Stimulated activated CD4-positive, alpha-beta T cell treated with anti-CD3 and anti-CD28 coated beads, Interleukin-1b, Interleukin-23, amount 100 ng/mL, for 48 hours (primary cell): ENCODE measurements at places on chromosomes 11 and 22.

GRCh38 chr11:115674176-115674936 is 170.1 kb upstream of the CADM1 start:
- no peak for DNase-seq

GRCh38 chr11:57323855-57324153 is 948 bp downstream of the TNKS1BP1 start:
- DNase-seq: no peak

- DNase-seq: no peak
These were observed 563 bp upstream of the ENDOD1 start for GRCh38 chr11:95088946-95089619.

GRCh38 chr11:86918973-86919372 is 36.2 kb downstream of the FZD4 start:
- DNase-seq: no peak

DNA sequence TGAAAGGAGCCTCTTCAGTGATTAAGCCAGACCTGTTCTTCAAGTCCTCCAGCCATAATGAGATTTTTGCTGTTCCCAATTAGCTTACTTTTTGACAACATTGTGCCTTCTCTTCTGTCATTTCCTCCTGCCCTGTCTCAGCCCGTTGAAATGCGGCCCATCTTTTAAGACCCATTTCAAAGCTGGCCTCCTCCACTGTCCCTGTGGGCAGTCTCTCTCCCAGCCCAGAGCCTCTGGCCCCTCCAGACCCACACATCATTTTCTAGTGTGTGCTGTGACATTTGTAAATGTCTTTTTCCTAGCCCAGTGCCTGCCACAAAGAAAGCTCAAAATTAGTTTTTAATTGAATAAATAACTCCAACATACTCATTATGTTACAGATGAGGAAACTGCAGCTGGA is 70.9 kb downstream of the BUD13 start:
- no peak for DNase-seq

DNA sequence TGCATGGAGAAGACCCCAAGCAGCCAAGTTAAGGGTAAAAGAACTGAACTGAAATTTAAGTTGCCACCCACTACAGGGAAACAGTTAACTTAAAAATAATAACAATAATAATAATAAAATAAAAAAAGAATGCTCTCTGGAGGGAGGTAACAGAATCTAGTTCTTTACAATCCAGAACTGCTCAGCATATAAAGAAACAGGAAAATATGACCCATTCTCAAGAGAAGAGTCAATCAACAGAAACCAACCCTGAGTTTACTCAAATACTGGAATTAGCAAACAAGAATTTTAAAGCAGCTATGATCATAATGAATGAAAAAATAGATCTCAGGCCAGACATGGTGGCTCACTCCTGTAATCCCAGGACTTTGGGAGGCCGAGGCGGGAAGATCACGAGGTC is 53.8 kb downstream of the DENND5A start:
- DNase-seq: no peak

DNA sequence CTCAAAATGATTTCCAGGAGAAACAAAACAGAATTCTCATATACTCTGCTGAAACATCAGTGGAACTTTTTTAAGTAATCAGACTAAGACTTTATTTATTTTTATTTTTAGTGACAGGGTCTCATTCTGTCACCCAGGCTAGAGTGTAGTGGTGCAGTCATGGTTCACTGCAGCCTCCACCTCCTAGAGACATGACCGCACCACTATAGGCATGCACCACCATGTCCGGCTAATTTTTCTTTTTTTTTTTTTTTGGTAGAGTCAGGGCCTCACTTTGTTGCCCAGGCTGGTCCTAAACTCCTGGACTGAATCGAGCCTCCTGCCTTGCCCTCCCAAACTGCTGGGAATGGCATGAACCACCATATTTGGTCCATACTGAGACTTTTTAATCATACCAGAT is 42.9 kb downstream of the PRDM10 start:
- no peak for DNase-seq

- DNase-seq: peak; percentile 88
These were observed at the start of gene SNX19 for GRCh38 chr11:130916238-130916855. Gene SNX19, minus strand, starts transcription at chr11:130916479. Its CDS starts 540 bp downstream, at chr11:130915939.

DNA sequence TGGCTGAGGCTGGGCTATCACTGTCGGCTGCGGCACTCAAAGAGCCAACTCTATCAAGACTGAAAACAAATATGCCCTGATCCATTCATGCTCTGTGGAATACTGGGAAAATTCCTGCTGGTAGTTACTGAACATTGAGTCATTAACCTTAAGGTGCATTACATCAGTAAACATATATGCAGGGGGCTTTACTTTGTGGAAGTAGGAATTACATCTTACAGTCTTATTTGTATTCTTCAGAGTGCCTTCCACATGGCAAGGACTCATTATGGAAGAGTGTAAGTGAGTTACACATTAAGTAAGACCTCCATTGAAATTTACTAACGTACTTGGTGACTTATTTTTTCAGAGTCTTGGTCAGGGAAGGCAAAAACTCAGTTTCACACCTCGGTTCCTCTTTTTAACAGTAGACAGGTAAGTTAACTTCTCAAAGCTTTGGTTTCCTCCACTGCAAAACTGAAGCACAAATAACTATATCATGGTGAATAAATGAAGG is 4.5 kb downstream of the OR5B21 start:
- DNase-seq: no peak

DNA sequence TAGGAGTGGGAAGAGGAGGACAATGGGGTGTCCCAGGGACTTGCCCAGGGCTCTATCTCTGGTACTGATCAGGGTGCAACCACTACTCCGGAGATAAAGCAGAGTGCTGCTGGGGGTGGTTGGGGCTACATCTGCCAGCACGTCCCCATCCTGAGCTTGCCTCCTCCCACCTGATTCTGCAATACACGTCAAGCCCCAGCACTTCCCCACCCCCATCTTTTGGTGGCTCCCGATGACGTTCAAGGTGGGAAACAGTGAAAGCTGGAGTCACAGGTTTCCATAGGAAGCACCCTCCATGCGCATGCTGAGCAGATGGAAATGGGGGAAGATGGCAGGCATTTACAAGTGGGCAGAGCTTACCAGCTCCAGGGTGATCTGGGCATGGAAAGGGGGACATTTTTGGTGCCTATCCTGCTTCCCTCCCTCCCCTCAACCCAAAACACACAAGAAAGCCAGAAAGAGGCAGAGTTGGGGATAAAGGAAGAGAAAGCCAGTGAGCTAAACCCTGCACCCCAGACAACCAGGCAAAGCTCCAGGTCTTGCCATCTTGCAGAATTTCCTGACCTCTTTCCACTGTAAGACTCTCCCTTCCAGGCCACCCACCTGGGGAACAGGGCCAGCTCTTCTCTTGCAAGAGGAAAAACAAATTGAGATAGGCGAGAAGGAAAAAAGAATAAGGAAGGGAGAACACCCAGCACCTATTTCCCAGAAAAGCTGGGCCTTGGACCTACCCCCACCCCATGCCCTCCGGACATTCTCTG is 15.8 kb downstream of the SYT7 start:
- DNase-seq: no peak

DNA sequence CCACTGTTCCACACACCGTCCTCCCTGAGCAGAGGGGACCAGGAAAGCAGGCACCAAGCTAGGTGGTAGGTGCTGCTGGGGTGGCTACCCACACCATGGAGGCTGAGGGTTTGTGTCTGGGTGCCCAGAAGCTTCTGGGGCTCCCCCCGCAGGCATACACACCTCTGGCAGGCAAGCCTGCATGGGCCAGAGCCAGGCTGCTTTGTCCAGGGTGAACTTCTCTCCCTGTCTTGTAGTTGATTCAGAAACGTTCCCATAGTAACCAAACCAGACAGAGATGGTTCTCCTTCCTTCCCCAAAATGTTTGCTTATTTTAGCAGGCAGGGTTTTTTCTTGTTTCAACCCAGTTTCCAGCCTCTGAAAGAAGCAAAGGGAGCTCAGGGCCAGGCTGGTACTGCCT is 40.9 kb upstream of the SUSD2 start:
- no peak for DNase-seq

GRCh38 chr11:124760205-124760652 is 1.9 kb downstream of the ESAM start:
- DNase-seq: no peak

DNA sequence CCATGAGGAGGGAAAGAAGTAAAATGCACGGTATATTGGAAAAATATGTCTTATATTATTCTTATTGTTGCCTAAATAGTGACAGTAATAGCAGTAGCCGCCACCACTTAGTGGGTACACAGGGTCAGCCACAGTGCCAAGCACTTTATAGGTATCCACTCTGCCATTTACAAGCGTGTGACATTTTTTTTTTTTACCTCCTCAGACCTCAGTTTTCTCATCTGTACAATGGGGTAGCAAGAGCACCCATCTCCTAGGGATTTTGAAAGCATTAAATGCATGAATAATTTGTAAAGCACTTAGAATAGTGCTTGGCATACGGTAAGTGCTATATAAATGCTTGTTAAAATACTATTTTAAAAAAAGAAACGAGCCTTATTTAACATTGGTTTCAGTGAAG is 8.9 kb downstream of the RTN4RL2 start:
- DNase-seq: no peak

- DNase-seq: peak; percentile 40
These were observed 511 bp upstream of the CLCF1 start for GRCh38 chr11:67373648-67374570.

- peak; percentile 25 for DNase-seq
These were observed 197.8 kb upstream of the SORL1-AS1 start for GRCh38 chr11:121650351-121651256.

DNA sequence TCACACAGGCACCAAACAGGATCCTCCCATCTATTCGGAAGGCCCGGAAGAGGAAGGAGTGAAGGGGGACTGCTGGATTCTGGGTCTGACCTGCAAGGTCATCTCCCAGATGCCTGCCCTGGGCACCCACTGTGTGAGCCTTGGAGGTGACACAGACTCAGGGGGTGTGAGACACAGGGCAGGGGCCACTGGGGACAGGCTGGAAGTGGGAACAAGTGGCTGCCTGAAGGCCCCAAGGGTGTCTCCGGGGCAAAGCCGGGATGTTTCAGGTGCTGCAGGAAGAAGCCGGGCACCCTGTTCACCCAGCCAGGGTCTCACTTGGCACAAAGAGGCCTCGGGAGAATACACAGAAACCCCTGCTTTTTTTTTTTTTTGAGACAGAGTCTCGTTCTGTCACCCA is 385.5 kb downstream of the CTTN start:
- DNase-seq: no peak
